ENCODE measurements at places on chromosomes 3 and 15.
A peak's percentile ranks its signal among the peaks of the same experiment; 100 is the strongest.

DNA sequence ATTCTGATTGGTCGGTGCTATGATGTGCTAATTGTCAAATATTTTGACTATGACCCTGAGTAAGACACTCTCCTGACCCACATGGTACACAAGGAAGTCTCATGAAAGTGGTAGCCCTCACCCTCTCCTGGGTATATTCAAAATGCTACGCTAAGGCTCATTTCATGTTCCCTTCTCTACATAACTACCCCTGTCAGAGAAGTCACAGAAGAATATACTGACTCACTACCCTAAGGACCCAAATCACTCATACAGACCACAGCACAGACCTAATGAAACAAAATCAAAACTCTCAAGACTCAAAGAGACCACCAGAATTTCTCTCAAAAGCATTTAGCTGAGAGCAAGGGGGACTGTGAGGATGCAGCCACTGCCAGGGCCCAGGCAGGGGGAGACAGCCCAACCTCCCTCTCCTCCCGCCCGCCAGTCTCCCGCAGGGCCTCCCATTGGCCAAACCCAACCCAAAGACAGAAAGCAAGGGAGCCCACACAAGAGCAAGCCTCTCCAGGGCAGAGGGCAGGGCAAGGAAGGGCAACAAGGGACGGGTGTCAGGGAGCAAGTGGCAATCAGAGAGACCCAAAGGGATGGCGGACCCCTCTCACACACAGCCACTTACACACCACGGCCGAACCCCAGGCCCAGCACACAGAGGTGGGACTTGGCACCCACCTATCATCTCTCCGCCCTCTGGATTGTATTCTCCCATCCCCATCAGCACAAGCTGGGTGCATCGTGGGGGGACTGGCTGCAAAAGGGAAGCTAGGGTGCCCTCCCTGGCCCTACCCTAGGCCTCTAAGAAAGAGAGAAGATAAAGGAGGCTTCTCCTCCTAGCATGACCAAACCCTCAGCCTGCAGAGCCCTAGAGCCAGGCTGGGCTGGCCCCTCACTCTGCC, 41.6 kb downstream of the MEGF11 start:
- no peak for DNase-seq

DNA sequence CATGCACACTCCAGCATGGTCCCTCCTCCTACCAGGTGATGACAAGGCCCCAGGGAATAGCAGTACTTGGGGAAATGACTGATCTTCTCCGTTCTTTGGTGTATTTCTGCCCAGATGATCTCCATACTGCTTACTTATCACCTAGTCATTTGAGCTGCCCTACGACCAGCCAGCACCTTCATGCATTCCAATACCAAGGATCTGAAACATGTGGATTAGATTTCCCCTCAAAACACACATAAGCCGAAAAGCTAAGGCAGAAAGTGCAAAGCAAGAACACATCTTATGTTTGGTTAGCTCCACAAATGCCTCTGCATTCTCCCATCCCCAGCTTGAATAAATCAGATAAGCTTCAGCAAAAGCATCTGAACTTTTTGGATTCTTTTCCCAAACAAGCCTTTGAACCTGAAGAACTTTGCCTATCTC, 64.8 kb upstream of the BCL6 start:
- no peak for DNase-seq

DNA sequence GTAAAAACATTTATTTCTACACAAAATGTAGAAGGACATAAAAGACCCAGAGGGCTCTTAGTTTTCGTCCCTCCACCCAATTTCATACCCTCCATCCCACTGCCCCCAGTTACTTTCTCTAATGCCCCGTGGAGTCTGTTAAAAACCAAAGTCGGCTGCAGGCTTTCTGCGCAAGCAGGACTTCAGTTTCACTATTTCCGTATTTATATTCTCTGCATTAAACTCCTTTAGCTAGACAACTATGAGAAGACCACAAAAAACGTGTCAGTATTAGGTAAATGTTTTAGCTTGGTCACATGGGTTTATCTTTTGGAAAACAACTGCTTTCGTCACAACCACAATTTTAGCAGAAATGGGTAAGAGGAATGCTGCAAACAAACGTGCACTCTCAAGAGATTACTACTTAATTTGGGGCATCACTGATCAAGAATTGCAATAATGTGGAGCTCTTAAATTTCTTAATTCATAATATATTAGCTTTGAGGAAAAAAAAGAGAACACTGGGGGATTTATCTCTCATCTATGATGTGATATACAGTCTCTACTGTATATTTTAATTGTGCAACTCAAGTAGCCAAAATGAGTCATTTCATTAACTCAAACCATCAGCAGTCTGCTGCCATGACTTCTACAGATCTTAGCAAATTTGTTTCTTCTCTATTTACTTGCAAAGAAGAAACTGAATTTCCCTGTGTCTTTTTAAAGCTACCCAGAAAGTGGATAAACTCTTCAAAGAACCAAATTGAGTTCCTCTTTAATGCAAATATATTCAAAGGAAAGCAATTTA, 740 bp upstream of the NSMCE3 start:
- DNase-seq, result peak; percentile 34

- DNase-seq, result no peak
Measured at GRCh38 chr3:120057626-120058025, 36.6 kb downstream of the GSK3B start.

DNA sequence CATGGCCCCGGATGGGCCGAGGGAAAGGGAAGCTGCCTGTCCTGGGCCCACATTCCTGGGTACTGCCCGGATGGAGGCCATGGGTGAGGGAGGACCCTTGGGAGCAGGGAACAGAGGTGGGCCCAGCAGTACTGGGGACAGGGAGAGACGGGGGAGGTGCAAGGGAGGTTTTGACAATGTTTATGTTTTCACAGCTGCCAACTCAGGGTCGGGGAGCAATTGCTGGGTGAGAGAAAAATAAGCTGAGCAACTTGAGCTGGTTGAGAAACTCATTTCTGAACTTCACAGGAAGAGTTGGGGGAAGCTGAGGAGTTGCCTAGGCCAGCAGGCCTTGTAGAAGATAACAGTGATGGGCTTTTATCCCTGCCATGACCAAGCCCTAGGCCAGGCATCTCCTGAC, 11.1 kb upstream of the TSPAN3 start:
- DNase-seq, result no peak

DNA sequence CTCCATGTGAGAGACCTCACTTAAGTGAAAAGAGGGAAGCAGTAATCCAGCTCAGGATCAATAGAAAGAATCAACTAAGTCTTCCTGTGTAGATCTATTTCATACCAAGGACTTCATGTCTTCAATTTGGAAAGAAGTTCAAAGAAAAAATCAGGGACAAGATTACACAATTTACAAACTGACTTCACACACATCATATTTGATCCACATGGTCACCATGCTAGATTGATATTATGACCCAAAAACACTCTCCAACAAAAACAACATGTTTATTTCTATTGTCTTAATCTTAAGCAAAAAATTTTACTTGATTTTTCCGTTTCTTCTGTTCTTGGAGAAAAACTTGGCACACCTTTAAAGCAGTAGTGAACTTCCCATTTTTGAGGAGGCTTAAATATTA, 76.3 kb downstream of the THBS1 start:
- no peak for DNase-seq

GRCh38 chr3:25151903-25152295, 276.2 kb upstream of the RARB start:
- DNase-seq, result no peak

DNA sequence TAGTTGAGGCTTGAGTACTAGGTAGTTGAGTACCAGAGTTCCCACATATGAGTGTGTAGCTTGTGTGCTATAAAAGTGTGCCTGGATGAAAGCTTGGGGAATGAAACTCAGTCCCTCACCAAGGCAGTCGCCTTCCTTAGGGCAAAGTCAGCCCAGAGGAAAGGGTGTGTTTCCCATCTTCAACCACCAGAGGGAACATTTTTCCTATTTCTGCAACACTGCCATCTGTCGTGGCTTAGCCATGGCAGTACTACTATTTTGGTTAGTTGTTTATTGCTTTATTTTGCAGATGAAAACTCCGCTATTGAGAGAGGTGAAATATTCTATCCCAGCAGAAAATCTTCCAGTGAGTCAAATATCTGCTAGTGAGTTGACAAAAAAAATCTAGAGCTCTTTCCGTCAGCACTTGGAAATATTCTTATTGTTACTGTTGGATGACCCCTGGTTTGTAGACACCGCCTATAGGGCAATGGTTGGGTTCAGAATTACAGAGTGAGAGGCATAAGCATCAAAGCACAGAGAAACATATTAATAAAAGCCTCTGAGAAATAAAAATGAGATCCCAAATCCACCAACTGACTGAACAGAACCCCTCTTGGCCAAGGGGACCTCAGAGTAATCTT, 239.9 kb downstream of the CPNE4 start:
- DNase-seq, result no peak

GRCh38 chr3:160475884-160476283, 26.3 kb upstream of the TRIM59 start:
- DNase-seq, result no peak

DNA sequence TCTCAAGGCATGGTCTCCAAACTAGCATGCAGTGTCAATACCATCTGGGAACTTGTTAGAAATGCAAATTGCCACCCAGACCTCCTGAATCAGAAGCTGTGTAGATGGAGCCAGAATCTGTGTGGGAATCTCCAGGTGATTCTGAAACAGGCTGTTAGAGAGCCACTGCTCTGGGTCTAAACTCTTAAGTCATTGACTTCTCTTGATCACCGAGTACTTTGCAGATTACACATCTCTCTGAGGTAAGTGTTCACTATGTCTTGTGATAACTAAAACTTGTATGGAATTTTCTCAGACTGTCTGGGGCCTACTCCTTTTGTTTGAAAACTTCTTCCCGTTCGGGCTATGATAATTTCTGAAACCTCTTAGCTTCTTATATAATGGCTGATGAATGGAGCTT, 315.6 kb downstream of the EDEM1 start:
- no peak for DNase-seq

- no peak for DNase-seq
Measured at GRCh38 chr3:50557915-50558314, 9.6 kb downstream of the C3orf18 start.

DNA sequence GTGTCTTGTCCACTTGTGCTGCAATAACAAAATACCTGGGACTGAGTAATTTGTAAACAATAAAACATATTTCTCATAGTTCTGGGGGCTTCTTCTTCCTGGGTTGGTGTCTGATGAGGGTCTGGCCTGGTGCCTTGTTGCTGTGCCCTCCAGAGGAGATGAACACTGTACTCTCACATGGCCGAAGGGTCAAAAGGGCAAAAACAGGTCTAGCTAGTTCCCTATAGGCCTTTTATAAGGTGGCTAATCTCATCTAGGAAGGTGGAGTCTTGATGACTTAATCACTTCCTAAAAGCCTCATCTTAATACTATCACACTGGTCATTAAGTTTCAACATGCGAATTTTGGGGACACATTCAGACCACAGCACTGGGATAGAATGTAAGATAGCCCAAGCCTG, 228.4 kb downstream of the TLE3 start:
- no peak for DNase-seq

DNA sequence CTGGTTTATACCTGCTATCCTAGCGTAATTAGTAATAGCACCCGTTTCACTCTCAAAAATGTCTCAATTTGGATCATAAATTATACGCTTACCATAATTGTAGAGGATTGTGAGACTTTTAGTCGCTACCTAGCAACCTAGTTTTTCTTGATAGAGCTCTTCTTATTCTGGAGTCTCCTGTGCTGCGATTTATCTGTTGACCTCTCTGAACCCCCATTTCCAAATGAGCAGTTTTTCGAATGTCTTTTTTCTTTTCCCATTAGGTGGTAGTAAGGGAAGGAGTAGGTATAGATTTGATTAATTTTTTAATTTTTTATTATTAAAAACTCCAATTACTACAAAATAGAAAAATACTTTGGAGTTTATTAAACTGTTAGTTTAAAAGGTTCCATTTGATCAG, 10.6 kb downstream of the SETD5 start:
- no peak for DNase-seq

- no peak for DNase-seq
Measured at GRCh38 chr3:184603151-184604030, 41.8 kb downstream of the EPHB3 start.

GRCh38 chr3:160278210-160278609, 53.0 kb downstream of the C3orf80 start:
- no peak for DNase-seq

DNA sequence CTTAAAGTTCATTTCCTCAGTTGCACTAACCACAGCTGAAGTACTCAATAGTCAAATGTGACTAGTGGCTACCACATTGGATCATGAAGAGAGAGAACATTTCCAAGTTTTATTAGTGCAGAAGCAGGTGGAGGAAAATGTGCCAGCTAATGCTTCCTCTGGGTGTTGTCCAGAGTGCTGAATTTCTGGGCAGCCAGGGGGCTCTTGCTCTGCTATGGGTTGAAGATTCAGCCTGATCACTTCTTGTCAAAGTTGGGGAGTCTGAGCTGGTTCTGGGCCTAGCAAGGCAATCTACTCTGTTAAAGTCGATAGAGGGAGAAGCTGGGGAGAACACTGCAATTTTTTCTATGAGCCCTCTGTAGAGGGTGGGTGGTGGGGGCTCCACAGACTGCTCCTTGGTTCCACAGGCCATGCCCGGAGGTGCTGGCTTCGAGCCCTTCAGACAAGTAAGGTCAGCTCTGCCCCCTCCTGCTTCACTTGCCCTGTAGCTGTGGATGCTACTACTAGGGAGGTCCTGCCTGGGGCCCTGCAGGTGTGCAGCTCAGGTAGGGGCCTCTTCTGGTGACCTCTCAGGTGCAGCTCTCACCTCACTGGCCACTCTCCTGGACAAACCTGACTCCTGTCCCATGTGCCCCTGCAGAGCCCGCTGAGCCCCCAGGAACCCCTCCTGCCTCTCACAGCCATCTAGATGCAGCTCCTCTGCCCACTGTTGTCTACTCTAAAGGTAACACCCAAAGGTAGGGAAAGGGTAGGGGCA, 8.2 kb downstream of the ALG3 start:
- DNase-seq, result no peak

- no peak for DNase-seq
Measured at GRCh38 chr3:8627201-8627940, 17.2 kb downstream of the SSUH2 start.

GRCh38 chr3:50454481-50455070, 48.9 kb downstream of the CACNA2D2 start:
- no peak for DNase-seq

All from T-cell (primary cell).